ENCODE measurements at places on chromosomes 3 and 15.

DNA sequence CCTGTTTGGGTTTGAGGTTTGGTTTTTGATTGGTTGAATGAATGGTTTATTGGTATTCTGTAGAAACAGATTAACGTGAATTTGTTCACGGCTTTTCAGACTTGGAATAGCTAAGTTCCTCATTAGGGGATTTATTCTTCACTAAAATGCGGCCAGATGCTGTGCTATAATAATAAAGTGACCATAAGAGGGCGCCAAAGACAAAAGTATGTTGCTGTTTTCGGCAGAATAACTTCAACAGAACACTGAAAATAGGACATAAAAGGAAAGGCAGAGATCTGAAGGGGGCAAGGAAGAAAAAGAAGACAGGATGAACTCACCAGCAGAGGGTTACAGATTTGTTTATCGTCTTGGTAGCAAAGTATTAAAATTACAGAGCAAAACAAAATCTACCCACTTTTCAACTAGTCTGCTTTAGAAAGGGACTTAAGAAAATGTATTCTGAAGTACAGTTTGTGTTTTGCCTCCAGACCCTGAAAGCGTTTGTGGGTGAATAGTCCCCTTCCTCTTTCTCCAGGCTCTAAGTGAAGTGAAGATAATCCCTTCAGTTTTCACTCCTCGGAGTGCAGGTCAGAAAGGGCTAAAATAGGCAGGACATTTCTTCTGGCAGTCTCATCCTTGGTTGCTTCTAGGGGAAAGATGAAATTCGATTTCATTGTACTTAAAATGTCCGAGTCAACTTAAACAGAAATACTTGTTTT, 147.6 kb downstream of the IL20RB start:
- DNase-seq: peak; percentile 51

GRCh38 chr3:139534992-139535879, 4.3 kb downstream of the RBP1 start:
- no peak for DNase-seq

- no peak for DNase-seq
These were observed 220.1 kb downstream of the P3H2 start for GRCh38 chr3:189900578-189900977.

- DNase-seq: no peak
These were observed 46.1 kb downstream of the AMOTL2 start for GRCh38 chr3:134328147-134328591.

DNA sequence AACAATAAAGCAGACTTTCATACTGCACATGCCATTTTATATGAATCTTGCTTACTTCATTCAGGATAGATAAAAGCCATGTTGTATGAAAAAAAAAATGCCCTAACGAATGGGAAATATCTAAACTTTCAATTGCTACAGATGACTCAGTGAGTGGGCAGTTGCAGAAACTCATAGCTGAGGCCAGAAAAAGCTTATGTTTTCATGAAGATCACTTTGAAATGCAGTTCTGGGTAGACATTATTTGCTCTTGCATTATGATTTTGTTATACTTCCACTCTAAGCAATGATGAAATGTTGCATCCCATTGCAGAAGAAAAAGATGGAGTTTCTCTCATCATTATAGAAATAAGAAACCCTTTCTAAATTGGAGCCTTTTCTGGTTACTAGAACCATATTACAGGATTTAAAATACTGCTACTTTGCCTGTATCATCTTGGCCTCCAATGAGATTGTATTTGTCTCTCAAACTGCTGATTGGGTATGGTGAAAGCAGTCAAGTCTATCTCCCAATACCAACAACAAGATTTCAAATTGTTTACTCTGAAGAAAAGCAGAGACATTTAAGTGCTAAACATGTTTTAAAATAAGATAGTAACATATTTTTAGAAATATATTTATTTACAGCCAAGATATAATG, 17.0 kb downstream of the PEAK1 start:
- no peak for DNase-seq

GRCh38 chr15:37931868-37932267, 2.6 kb upstream of the TMCO5A start:
- DNase-seq: no peak

- no peak for DNase-seq
These were observed 476.3 kb downstream of the MAGI1 start for GRCh38 chr3:65562447-65562846.

DNA sequence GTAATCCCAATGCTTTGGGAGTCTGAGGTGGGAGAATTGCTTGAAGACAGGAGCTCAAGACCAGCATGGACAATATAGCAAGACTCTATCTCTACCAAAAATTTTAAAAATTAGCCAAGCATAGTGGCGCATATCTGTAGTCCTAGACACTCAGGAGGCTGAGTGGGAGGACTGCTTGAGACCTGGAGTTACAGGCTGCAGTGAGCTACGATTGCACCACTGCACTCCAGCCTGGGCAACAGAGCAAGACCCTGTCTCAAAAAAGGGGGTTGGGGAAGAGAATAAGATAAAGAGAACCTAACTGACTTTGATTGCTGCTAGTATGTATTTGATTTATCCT, 755 bp downstream of the CD200R1 start:
- DNase-seq: no peak

- DNase-seq: no peak
These were observed 41.6 kb downstream of the GSK3B start for GRCh38 chr3:120052677-120053076.

DNA sequence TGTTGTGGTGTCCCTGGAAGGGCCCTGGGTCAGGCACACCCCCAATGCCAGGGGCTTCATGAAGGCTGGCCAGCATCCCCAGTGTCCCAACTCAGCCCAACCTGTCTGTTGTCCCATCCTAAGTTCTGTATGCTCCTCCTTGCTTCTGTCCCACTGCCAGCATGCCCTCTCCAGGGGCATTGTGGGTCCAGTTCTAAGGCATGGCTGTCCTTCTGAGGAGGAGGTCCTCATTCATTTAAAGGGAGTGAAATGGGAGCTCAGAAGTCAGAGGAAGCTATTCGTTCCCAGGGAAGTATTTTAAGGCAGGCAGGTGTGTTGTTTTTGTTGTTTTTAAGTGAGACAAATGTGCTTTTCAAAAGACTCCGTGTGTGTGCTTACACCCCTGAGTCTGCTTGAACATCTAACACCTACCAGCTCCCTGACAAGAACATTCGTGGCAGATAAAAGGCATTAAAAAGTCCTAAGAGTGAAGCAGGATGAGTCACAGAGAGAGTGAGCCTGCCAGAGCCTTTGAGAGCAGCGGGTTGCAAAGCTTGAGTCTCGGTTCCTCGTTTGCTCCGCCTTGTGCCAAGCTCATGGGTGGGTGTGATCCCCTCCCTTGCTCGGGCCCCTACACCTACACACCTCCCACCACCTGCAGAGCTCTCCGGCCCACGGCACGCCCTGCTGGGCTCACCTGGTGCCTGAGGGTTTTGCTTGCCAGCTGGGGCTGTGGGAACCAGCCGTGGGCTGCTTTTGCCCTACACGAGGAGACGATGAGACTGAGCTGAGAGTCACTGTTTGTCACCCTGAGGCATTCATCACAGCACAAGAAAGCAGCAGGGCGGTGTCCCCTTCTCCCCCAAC, 183.4 kb upstream of the TOPAZ1 start:
- peak; percentile 5 for DNase-seq

GRCh38 chr3:47885168-47885567, 82.2 kb downstream of the DHX30 start:
- DNase-seq: no peak

DNA sequence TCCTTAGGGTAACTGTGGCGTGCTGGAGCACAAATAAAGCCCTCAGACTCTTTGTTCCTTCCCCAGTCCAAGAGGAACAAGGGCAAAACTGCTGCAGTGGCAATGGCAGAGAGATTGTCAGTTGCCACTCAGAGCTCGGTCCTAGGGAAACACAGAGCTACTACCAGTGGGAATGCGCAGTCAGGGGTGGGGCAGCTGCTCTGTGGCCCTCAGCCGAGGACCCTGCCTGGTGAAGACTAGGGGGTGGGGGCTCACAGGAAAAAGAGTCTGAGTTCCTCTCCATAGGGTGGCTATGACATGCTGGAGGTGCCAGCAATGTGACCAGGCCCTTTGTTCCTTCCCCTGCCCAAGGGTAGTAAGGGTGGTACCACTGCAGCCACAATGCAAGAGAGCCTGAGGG, 43.8 kb downstream of the TMCO5A start:
- no peak for DNase-seq

GRCh38 chr3:8712045-8712907, 21.3 kb upstream of the CAV3 start:
- peak; percentile 11 for DNase-seq

DNA sequence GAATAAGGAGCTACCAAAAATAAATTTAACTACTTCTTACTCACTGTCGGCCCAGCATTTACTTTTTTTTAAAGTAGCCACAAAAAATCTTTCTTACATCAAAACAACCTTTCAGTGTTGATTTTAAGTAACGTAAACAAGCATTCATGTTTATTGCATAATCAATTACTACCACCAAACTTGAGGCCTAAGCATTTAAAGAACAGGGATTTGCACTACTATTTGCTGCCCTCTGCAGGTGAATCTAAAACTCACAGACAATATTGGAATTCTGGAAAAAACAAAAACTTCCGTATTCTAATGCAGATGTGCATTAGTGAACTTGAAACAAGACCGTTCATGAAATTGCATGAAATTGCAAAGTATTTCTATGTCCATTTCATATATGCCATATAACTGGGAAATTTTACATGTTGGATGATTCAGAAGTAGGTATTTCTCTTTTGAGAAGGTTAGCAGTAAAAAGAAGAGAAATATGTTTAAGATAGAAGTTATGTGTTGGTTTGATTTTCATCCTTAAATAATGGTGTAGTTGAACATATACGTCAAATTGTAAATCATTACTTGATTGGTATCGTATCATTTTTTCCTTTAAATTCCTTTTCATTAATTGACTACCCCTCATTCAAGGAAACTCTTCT, 55.6 kb downstream of the CGGBP1 start:
- DNase-seq: peak; percentile 43

- no peak for DNase-seq
These were observed 121.7 kb upstream of the SPRED1 start for GRCh38 chr15:38130740-38131498.

GRCh38 chr15:50183112-50183794, 1.3 kb downstream of the SLC27A2 start:
- DNase-seq: no peak

DNA sequence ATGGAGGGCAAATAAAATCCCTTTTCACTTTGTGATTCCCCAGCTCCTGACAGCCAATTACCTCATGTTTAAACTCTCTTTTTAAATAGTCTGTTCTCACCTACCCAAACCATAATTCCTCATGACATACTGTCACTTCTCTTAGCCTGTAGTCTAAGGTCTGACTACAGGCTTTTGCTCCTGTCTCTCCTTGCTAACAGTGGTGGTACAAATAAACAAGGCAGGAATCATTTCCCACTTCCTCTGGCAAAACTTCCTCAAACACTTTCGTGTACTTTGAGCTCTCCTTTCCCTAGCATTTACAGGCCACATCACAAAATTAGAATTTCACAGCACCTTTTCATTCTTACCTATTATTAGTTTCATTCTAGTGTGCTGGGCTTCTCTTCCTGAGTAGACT, 51.8 kb downstream of the ATP8B4 start:
- DNase-seq: no peak

Measured in CD4-positive, alpha-beta T cell treated with Interleukin-21 for 1 hour (primary cell).